Right hindlimb (tissue), 1 donor: ENCODE measurements at places on chromosomes 7 and 10.
A peak's percentile ranks its signal among the peaks of the same experiment; 100 is the strongest.

DNA sequence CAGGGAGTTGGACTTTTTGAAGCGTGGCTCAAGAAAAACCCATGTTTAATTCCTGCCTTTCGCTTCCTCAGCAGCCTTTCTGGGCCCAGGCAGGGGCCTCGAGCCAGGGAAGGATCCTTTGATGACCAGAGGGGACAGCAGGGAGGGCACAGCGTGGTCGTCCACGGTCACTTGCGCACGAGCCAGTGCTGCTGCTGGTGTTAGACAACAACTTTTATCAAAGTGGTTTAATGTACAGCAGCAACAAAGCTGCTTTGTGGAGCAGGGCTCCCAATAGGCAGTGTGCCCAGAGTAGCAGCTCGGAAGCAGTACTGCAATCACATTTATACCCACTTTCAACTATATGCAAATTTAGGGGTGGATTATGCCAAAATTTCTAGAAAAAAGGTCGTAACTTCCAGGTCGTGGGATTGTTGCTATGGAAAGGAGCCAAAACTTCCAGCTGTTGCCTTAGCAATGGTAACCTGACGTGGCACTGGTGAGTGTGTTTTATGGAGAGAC is 6.1 kb downstream of the GIMAP1 start:
- no peak for DNase-seq

GRCh38 chr10:124792998-124793352 is 1.3 kb upstream of the EEF1AKMT2 start:
- no peak for DNase-seq

DNA sequence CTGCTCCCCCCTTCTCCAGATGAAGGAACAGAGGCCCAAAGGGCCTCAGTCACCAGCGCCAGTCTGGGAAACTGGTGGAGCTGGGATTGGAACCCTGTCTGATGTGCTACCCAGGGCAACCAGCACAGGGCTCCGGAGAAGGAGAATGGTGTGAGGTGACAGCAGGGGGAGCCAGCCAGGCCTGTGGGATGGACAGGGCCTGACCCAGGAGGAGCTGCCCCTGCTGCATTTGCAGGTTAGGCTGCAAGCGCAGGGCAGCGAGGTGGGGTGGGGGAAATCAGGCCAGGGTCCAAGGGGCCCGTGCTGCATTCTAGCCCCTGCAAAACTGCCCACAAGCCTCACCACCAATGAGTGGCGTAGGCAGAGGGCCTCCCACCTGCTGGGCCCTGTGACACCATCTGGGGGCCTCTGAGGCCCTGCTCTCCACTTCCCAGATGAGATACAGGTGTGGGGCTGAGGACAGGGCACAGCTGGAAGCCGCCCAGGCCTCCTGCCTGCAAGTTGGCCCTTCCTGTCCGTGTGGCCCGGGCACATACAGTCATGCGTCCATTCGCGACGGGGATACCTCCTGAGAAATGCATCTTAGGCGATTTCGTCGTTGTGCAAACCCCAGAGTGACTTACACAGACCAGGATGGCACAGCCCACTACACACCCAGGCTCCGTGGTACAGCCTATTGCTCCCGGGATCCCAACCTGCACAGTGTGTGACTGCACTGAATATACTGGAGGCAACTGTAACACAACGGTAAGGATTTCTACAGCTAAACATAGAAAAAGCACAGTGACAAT is 45.3 kb downstream of the RASGEF1A start:
- peak; percentile 9 for DNase-seq

GRCh38 chr10:85609509-85609908 is 757.1 kb downstream of the GRID1 start:
- DNase-seq = no peak

DNA sequence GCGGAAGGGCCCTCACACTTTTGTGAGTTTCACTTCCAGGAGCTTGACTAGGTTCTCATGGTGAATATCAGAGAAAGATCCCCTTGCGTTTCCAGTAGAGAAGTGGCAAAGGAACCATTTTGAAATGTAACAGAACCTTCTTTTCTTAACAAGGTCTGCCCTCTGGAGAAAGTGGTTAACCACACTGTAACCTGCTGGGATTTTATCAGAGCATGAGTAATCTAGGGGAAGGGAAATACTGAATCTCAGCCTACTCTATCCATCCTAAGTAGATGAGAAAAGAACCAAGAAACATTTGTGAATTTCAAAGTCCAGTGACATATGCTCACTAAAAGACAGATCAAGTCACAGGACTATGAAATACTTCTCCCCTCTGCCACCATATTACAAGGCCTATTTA is 235.5 kb downstream of the ZEB1 start:
- DNase-seq = no peak

- DNase-seq = no peak
These were observed 1.3 kb downstream of the BHLHA15 start for GRCh38 chr7:98212532-98213041.
